ENCODE measurements at places on chromosomes 3 and 15. TPM values are rescaled to one million over a fixed set of nuclear protein-coding genes. Genes with fewer than 3 reads are reported as not detected.

The ZNF860 gene
- 0.80 TPM for total RNA-seq

The IL17RC gene
- total RNA-seq: 123 TPM

The GOLGA6L7 gene
- total RNA-seq: not detected

The FGF7 gene
- 45.4 TPM for total RNA-seq

The SPG11 gene
- 215 TPM for total RNA-seq

The CDHR4 gene
- not detected for total RNA-seq

The RFC4 gene
- total RNA-seq: 26.4 TPM

The HDC gene
- 21.5 TPM for total RNA-seq

The GPR149 gene
- not detected for total RNA-seq

The GPR160 gene
- total RNA-seq: 200 TPM

The NLGN1 gene
- total RNA-seq: 1.3 TPM

The P2RY13 gene
- total RNA-seq: not detected

The SCG5 gene
- 17.2 TPM for total RNA-seq

The SHC4 gene
- 0.66 TPM for total RNA-seq

The HYAL1 gene
- total RNA-seq: 4.3 TPM

The CX3CR1 gene
- total RNA-seq: not detected

The CCDC39 gene
- not detected for total RNA-seq

The PRR20G gene
- not detected for total RNA-seq

The EPHB1 gene
- 0.18 TPM for total RNA-seq

The PLXNB1 gene
- 300 TPM for total RNA-seq

The GOLGA8H gene
- not detected for total RNA-seq

The PLD1 gene
- 218 TPM for total RNA-seq

The SNTN gene
- total RNA-seq: not detected

The ARGFX gene
- total RNA-seq: not detected

The ZNF639 gene
- 32.6 TPM for total RNA-seq

The WDR6 gene
- total RNA-seq: 233 TPM

The TRH gene
- not detected for total RNA-seq

Measured in Peyer's patch (tissue), 4 donors.